ENCODE measurements at places on chromosomes 1 and 21.

DNA sequence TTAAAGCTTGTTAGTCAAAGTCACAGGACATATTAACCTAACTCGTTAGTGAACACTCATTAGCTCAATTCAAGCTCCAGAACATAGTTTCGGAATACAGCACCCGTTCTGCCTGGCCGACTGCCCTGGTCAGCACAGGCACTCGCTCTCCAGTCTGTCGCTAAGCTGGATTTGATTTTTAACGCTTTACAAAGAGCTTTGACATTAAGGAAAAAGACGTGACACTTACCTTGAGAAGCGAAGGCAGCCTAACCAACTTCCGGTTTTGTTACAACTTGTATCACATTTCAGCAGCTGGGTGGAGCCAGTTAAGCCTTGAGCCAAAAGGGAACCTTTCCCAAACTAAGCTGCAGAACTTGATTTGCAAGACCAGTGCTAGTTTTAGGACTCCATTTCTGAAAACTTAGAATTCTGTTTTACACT lies at the start of gene FRRS1:
FRRS1 (minus strand) TSS at position 258 of the 423 bp plus-strand sequence. CDS start 17,867 bp downstream, outside the sequence.
- peak; percentile 89 for DNase-seq

DNA sequence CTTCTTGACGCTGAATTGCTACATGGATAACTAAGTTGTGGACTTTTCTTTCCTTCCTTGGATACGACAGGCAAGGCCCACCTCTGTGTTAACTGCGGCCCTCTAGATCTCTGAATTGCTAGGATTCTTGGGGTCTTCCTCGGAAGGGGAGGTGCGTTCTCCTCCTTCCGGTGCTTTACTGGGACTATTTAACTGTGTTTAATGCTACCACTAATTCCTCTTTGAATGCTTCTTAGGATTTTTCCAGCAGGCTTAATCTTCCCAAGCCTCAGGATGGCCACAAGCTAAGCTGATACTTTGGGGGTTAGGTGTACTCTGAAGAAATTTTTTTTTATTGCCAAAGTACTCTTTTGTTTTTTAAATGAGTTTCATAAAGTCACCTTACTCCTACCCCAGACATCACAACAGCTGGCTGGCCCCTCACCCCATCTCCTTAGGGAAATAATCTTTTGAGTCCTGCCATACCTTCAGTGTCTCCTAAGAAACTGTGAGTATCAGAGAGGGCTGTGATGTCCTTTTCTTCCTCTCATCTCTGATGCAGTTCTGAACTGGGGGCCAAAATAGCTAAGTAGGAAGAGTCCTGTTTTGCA lies 21.4 kb downstream of the KIRREL1 start:
- DNase-seq: no peak

DNA sequence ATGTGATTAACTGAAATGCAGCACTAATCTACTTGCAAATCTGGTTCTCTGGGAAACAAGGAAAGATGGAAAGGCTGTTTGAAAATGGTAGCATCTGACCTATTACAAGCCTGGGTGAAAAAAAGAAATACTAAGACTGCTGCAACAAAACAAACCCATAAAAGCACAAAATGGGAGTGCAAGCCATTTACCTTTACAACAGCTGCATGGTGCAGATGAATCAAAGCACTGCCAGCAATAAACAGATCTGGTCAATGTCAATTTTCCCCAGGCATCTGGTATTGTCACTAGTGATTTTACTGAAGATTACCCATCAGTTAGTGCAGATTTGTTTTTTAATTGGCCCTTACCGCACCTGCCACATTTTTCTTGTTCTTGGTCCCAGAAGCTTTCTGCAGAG lies 1341.7 kb downstream of the PLA2G4A start:
- DNase-seq: no peak

DNA sequence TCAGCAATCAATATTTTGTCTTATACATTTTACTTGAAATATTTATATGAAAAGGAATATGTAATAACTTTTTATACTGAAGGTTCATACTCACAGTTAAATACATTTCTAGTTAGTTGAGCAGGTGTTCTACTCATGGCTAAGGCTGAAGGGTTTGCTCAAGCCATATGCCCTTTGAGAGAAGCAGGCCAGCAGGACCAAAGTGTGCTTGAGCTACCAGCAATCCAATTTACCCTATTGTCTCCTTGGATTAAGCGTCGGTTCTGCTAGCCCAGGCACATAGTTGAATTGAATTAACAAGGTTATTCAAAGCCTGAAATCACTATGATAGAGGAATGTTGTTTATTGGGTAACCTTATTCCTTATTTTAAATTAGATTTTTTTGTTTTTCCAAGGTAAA lies 151.5 kb upstream of the BACE2 start:
- DNase-seq: no peak

DNA sequence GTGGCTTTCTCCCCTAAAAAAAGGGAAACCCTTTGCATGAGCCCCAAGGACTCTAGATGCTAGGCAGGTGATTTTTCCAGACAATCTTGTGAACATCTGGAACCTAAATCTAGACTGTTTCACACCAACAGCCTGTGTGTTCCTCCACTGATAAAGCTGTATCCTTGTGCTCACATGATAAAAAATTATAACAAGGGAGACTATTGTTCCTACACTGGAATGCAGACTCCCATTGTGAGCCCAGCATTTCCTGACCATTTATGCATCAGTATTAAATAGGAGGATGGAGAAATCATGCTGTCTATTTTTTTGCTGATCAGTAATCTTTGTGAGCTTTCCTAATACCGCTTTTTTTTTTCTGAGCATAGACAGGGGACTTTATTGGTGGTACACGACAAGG lies 52.5 kb downstream of the ZNF697 start:
- DNase-seq: no peak

DNA sequence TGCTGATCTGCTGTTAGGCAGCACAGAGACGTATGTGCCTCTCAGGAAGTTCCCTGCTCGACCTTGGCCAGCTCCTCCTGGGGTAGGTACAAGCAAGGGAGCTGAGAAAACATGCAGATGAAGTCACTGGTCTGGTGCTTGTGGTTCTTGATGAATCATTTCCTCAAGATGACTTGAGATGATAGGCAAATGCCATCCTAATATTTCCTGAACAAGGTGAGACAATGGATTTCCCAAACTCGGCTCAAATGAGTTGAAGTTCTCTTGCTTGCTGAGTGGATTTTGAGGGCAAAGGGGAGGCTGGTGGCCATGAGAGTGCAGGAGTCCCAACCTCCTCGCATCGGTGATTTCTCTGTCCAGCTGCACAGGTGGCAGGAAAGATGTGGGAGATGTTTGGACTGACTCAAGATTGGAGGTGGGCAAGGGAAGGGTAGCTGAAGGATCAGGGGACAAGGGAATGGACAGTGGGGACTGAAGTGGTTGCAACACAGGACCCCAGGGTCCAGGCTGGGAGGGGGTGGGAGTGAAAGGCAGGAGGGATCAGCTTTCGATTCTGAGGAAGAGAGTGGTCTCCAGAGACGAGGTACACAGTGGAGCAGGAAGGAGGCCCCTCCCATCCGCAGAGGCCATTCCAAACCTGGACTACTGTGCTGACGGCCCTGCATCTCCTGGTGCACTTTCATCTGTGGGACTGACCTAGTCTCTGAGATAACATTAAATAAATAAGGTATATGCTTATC lies 63.9 kb downstream of the CAPN2 start:
- DNase-seq: peak; percentile 22

DNA sequence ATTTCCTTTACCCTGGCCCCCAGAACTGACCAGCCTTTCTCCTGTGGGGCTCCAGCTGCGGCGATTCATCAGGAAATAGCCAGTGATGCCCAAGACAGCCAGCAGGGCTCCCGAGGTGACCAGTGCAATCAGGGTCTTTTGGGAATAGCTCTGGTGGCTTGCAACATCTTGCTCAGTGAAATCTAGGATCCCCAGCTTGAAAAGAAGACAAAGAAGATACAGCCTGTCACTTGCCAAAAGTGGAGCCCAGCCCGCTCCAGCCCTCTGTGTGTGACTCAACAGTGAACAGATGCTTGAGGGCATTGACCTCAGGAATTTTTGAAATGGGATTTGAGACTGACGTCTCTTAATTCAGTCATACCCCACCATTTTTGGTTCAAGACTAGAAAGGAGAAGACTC lies 22.3 kb downstream of the CD34 start:
- DNase-seq: no peak

DNA sequence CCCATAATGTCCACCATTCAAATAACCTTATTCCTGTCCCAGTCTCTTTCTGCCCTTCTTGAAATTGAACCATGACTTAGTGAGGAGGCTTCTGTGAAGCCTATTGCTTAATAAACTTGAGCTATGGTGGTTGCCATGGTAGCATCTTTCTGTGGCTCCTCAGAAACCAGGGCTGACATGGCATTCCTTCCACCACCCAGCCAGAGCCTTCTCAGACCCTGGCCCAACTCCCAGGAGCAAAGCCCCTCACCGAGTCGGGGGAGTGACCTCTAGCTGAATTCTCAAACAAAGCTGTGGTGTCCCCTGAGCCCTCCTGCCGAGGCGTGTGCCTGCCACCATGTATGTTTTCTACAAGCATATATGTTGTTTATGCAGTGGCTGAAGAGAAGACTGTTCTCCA lies 259.1 kb downstream of the CACNA1E start:
- no peak for DNase-seq

DNA sequence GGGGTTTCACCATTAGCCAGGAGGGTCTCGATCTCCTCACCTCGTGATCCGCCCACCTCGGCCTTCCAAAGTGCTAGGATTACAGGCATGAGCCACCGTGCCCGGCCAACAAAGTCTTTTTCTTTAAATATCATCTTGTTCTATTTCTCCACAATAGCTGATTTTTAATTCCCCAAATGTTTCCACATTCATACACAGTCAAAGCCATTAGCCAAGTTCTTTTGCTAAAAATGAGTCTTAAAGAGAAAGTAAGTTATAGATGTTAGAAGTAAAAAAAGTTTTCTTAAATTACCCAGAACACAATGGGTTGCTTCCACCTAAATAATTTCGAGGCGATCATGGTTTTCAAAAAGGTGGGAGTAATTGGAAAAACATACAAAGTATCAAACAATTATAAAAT lies 30.6 kb downstream of the C2CD2 start:
- no peak for DNase-seq

- no peak for DNase-seq
Measured at GRCh38 chr1:200328379-200328778, 81.5 kb downstream of the ZNF281 start.

DNA sequence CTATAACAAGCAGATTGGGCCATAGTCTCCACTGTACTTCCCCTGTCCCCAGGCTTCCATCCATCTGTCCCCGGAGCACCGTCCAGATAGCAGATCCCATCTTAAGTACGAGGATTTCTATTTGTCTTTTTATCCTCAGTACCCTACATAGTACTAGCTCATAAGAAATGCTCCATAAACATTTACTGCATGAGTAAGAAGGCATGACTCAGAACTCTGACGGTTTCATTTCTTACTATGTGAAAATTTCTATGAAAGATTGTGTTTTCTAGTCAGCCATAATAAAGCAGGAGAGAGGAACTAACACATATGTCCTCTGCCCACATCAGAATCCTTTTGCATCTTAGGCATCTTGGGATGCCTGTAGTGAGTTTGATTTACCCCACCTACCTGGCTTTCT lies 49.5 kb downstream of the CHD1L start:
- DNase-seq: no peak

DNA sequence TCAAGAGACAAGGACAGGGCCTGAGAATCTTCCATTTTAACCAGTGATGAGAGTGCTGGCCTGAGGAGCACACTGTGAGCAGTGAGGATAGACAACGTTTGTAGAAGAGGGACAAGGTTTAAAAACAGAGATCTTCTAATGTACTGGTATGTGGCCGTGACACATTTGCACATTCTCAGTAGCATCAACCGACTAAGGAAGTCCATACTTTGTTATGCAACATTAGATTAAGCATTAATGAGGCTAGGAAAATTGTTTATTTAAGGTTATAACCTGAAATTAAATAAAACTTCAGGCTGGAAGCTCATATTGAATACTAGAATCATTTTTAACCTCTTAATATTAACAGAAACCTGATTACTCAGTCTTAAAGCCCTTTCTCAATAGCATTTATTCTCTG lies 99.0 kb downstream of the SLC45A1 start:
- DNase-seq: no peak

All from A673 (cell line).